NCI-H187 (cell line): ENCODE measurements at places on chromosomes 3 and 15.

- no peak for DNase-seq
These were observed 243.7 kb downstream of the TLE3 start for GRCh38 chr15:69854001-69854400.

- DNase-seq: no peak
These were observed 170.6 kb upstream of the BHLHE40 start for GRCh38 chr3:4808637-4809036.

GRCh38 chr15:44729408-44730127 lies 6.8 kb upstream of the TRIM69 start:
- no peak for DNase-seq

DNA sequence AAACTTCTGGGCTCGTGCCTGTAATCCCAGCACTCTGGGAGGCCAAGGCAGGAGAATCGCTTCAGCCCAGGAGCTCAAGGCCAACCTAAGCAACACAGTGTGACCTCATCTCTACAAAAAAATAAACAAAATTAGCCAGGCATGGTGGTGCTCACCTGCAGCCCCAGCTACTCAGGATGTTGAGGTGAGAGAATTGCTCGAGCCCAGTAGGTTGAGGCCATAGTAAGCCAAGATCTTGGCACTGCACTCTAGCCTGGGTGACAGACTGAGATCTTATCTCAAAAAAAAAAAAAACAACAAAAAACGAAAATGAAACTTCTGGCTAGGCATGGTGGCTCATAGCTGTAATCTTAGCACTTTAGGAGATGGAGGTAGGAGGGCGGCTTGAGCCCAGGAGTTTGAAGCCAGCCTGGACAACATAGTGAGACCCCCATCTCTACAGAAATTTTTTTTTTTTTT lies 53.7 kb downstream of the PIK3CB start:
- no peak for DNase-seq

- DNase-seq: no peak
These were observed 240.2 kb upstream of the PLSCR5 start for GRCh38 chr3:146845361-146845760.

DNA sequence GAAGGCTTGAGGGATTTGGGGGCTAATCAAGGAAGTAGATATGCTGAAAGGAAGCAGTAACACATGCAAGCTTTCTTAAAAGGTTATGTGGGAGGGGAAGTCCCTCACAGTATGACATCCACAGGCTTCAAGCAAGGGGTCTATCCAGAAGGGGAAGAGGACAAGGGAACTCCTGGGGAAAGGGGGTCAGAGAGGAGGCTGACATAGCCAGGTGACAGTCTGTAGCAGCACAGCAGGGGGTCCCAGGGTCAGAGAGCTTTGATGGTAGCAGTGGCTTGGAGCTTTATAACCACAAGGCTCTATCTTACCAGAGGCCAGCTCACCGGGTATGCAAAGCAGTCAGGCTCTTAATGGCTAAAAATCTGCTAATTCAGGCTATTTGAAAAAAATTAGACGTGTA lies 150.6 kb upstream of the NSMCE3 start:
- no peak for DNase-seq

- DNase-seq: no peak
These were observed 22.0 kb upstream of the LEKR1 start for GRCh38 chr3:156803952-156804741.

- DNase-seq: no peak
These were observed 107.6 kb downstream of the RBPMS2 start for GRCh38 chr15:64667736-64668161.
